ENCODE measurements at places on chromosomes 12 and 14. TPM values are rescaled to one million over a fixed set of nuclear protein-coding genes. Genes with fewer than 3 reads are reported as not detected.

Gene OTX2
- not detected for total RNA-seq

Gene CYP46A1
- total RNA-seq = 0.12 TPM

Gene ACYP1
- 25.5 TPM for total RNA-seq

Gene CCDC177
- not detected for total RNA-seq

Gene PLEKHG7
- total RNA-seq = not detected

Gene INHBC
- not detected for total RNA-seq

Gene ZNF84
- total RNA-seq = 12.1 TPM

Gene POTEM
- total RNA-seq = not detected

Gene KDM2B
- total RNA-seq = 22.7 TPM

Gene BCAT1
- 13.3 TPM for total RNA-seq

Gene LRP1-AS
- total RNA-seq = not detected

Gene CDK17
- 18.5 TPM for total RNA-seq
